ENCODE measurements at places on chromosomes 3 and 15.
A peak's percentile ranks its signal among the peaks of the same experiment; 100 is the strongest.

DNA sequence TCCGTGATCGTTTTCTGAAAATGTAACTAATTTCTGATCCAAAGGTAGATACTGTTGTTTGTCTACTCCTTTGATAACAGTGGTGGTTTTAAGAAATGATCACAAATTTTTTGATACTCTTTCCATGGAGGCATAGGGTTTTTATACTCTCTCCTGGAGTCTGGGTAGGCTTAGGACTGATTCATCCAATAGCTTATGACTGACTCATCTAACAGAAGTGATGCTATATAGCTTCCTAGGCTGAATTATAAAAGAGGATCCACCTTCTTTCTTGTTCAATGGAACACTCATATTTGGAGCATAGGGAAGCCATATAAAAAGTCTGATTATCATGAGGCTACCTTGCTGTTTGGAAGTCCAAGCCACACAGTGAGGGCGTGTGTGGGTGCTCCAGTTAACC, 84.3 kb downstream of the CHST2 start:
- no peak for DNase-seq

GRCh38 chr3:39453134-39453533, 14.3 kb upstream of the MOBP start:
- DNase-seq = no peak

- DNase-seq = no peak
These were observed 44.5 kb downstream of the LRCH3 start for GRCh38 chr3:197835509-197835908.

DNA sequence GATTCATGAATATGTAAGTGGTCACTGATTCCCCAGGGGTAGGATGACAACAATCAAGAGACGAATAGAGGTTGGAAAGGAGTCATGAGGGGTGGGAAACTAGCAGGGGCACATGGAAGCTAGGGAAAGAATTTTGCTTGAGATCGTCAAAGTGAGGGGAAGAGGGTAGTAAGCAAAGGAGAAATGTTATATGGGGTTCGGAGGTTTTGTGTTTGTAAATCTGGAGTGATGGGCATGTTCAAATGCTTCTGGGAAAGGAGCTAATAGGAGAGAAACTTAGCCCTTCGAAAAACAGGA, 7.9 kb downstream of the RPL14 start:
- no peak for DNase-seq

- no peak for DNase-seq
These were observed 134.7 kb downstream of the SV2B start for GRCh38 chr15:91234759-91235158.

DNA sequence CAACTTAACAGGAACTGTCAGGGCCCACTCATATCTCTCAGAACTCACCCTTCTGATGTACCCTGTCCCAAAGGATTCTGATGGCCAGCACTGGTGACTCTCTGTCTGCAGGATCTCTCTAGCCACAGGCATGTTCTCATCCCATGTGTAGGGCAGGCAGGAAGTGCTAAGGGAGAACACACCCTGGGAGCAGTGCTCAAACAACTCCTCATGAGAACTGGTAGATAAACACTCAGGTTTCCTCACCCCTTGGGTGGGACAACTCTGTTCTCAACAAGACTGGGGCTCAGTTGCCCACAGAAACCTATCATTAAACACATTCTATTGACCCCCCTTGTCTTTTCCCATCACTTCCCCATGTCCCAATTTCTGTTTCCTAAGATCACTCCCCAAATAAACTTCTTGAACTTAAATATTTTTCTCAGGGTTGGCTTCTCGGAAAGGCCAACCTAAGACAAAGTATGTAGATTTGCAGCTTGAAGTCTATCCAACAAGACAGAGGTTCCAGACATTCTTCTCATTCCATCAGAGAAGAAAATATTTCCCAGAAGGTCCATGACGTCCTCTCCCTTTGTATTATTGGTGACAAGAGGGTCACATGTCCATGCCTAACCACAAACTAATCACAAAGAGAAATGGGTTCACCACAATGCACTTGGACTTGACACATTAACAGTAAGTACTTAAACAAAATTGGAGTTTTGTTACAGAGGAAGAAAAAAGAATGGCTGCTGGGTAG, 276.6 kb upstream of the GADL1 start:
- DNase-seq = no peak

GRCh38 chr3:188471723-188472122, 317.8 kb downstream of the LPP start:
- no peak for DNase-seq

DNA sequence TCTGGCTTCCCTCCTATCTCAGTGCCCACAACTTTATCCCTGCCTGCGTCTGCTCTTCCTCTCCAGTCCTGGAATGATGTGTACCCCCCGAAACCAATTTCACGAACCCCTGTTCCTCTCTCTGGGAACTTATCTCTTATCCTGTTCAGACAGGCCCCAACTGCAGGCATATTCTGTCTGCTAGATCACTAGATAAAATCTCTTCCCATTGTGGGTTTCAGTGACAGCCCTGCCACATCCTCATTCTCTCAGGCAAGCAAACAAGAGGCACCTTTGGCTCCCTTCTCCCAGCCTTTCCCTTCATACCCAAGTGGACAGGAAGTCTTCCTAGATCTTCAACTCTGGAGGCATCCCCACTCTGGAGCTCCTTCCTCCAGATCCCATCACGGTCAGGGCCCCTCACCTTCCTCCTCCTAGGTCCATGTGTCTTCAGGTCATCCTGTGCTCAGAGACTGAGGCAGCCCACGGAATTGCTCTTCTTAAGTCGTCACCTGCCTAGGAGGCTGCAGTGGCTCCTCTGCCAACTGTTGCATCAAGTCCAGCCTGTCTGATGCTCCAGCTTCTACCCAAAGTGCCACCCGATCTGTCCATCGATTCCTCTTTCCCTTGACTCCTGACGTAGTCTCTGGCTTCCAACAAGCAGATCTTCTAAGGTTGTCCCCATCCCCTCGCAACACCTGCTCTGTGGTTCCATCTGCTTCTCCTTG, 190.8 kb downstream of the SLCO3A1 start:
- DNase-seq = no peak

GRCh38 chr15:71291723-71292122, 176.5 kb downstream of the THSD4 start:
- DNase-seq = no peak

DNA sequence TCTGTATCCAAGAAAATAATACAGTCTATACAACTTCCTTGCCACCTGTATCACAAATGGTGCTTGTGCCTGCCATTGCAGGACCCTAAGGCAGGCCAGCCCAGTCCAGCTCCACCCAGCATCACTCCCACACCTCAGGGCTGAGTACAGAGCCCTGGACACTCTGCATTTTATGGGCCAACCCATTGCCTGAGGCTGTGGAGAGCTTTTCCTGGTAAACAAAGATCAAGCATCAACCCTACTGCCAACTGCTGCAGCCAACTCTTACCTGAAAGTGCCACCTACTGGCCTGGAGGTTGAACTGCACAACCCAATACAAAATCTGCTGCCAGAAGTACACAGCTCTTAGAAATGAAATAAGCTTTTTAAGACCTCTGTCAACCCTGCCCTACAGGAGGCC, 1082.2 kb downstream of the NAALADL2 start:
- DNase-seq = no peak

DNA sequence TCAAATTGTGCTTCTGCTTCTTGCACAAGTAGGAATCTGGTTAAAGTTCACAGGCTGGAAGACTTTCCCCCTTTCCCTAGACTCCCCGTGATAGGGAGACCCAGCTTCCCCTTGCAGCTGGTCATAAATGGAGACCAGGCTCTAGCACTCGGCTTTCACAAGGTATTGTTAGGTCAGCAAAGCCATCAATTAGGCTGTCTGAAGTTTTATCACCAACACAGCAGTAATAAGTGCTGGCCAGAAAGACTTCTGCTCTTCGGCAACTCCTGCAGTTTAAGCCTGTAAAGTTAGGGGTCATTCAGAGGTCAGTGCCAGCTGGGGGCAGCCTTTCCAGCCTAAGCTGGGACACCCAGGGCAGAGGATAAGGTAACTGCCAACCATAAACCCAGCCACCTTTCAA, 203.4 kb downstream of the MEIS2 start:
- DNase-seq = no peak

GRCh38 chr15:86489981-86490380, 410.3 kb downstream of the AGBL1 start:
- no peak for DNase-seq

GRCh38 chr3:184523825-184524615, 37.6 kb upstream of the EPHB3 start:
- DNase-seq = no peak

- DNase-seq = no peak
These were observed 367.9 kb upstream of the PROK2 start for GRCh38 chr3:72152551-72153476.

DNA sequence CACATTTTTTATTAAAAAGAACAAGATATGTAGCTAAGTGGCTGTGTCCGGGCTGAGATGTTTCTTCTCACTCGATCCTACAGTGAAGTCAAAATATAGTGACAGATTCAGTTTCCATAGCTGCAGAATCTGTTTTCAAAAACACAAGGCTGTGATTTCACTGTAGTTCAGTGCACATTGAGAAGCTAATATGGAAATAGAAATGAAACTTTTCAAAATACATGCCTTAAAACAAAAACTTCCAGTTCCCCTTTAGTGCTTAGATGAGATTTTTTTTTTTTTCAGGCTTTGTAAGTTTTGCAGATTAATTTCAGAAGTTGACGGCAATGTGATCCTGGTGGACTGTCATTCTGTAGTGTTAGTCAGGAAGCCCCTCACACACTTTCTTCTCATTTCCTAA, 23.8 kb upstream of the TRAK1 start:
- no peak for DNase-seq

- DNase-seq = no peak
These were observed 470.9 kb upstream of the CDIN1 start for GRCh38 chr15:36108541-36108940.

DNA sequence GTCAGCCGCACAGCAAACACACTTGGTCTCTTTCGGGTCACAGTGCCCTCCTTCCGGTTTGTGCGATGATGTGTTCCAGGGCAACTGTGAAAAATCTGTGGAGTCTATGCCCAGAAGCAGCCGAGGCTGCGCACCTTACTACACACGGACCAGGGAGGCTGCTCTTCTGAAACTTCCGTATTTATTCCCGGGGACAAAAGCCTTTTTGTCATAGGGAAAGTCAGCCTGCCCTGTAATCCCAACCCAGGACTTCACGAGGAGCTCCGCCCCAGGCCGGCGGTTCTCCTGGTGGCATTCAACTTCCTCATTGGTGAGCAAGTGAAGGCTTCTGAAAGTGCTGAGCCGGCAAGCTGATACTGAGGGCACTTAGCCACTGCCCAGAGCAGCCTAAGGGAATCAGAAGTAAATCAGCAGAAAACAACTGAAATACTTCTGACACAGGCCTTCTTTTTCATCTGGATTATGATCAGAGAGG, 126.5 kb downstream of the FMN1 start:
- no peak for DNase-seq

GRCh38 chr3:150346981-150347863, 60.9 kb upstream of the TSC22D2 start:
- no peak for DNase-seq

GRCh38 chr15:39801641-39802309, 19.1 kb upstream of the FSIP1 start:
- no peak for DNase-seq

- no peak for DNase-seq
These were observed 7.7 kb upstream of the ONECUT1 start for GRCh38 chr15:52797625-52798501.

GRCh38 chr15:63985221-63986184, 60.8 kb downstream of the DAPK2 start:
- DNase-seq = no peak

- no peak for DNase-seq
These were observed 45.4 kb downstream of the MAGEF1 start for GRCh38 chr3:184666442-184666841.

- no peak for DNase-seq
These were observed 164.5 kb upstream of the PROK2 start for GRCh38 chr3:71949442-71949841.

DNA sequence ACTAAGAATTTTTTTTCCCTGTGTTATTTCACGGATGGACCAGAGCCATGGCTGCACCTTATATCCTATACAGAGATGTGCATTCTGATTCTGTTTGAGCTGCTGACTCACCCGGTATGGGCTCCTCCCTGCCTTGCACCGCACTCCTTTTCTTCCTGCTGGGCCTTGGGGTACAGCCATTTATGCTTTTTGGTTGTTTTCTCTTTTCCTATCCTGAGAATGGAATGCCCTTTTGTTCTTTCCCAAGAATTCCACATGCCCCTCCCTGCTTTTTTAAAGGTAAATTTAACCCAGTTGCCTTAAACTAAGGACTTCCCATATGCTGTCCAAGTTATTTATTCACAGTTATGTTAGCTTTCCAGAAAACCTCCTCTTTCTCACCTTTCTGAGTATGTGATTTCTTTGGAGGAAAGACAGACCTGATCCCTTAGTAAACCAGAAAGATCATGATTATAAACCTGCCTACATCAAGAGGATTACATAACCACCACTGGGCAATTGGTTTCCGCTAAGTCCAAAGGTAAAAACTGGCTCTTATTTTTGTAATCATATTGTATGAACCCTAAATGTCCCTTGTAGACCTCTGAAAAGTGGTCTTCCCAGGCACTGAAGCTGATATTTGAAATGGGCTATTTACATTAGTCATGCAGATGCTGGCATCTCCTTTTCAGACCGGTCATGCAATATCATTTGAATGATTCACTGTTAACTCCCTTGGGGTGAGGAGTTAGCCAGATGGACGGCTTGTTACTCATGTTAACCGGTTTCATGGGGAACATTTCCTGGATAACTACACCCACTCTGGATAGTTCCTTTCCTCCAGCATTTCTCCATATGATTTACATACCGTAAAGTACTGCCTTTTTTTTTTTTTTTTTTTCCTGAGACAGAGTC, 45.5 kb downstream of the TMOD3 start:
- no peak for DNase-seq

GRCh38 chr3:176051766-176052165, 1145.5 kb downstream of the TBL1XR1 start:
- no peak for DNase-seq

DNA sequence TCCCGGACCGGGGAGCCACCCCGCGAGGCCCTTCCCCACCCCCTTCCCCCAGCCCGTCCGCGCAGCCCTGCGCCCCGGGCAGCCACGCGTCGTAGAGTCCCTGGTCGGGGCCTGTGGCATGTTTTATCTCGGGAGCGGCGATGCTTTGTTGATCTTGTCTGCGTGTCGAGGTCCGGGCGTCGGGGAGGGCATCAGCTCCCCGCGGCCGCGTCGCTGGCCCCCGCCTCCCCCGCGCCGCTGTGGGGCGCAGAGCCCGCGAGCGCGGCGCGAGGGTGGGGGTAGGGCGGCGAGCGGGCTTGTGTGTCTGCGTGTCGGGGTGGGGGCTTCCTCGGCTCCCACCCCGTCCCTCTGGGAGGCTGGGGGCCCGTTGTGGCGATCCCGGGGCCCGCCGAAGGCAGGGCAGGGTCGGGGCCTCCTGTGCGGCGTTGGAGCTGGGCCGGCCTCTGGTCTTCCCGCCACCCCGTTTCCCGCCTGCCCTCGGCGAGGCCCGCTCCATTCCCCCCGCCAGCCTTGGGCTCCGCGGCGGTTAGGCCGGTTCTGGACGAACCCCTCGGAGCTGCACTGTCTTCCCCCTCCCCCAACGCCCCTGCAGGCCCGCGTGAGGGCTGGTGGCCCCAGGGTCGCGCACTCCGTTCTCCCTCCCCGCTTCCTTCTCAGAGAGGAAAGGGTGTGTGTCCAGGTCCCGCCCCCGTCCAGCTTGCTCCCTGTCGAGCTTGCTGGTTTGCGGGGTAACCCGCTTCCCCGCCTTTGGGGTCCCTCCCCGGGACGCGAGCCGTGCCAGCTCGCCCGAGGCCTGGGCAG, 695 bp downstream of the GMPS start:
- peak; percentile 26 for DNase-seq

Measured in effector CD8-positive, alpha-beta T cell (primary cell).